ENCODE measurements at places on chromosomes 4 and X. TPM values are rescaled to one million over a fixed set of nuclear protein-coding genes. Genes with fewer than 3 reads are reported as not detected.

- peak; percentile 40 for DNase-seq
Measured at GRCh38 chr4:187302457-187303150, 578.9 kb upstream of the FAT1 start.

DNA sequence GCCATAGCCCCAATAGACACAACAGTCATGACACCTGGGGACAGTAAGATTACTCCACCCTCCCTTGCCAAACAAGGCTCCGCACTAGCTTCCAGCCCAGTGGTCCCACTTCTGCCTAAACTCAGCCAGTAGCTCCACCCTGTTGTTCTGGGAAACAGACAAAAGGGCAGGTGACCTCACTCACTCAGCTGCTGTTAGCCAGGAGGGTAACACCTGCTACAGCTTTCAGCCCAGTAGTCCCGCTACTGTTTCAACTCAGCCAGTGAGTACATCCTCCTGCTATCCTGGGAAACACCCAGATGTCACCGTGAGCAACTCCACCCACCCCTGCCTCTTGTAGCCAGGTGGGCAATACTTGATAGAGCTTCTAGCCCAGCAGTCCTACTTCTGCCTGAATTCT, 162.7 kb upstream of the CPXCR1 start:
- no peak for DNase-seq

DNA sequence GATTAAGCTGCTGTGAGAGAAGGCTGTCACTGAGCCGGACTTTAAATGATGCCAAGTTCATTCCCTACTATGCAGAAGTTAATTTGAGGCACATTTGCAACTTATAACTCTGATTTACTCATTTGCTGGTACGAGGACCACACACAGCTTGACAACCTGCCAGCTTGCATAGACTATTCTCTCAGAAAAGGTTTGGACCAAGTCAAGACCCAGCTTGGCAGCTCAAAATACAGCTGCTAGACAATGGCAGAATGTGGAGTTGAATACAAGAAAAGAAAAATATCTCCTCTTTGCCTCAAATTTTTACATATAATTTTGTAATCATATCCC, 338.9 kb downstream of the DHX15 start:
- DNase-seq, result no peak

GRCh38 chrX:107561468-107562215, 66.7 kb upstream of the PRPS1 start:
- no peak for DNase-seq

GRCh38 chr4:122668241-122668640, 47.4 kb upstream of the IL21 start:
- no peak for DNase-seq

DNA sequence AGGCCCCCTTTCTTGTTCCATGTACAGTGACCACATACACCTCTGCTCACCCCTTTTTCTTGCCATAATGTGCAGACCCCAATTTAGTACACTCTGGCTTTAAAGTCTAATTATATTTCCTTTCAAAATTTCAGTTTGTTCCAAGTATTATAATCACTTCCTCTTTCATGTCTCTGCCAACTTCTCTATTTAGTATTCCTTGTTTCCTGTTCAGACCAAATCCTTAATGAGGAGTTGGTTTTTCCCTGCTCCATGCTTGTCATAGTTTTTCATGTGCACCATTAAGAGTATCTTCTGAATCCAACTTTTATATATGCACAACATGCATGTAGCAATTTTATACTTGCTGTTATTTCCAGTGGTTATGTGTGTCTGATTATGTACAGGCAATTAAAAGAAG, 32.3 kb downstream of the USP53 start:
- no peak for DNase-seq

- DNase-seq, result peak; percentile 21
Measured at GRCh38 chr4:87375719-87376291, 15.2 kb downstream of the HSD17B11 start.

DNA sequence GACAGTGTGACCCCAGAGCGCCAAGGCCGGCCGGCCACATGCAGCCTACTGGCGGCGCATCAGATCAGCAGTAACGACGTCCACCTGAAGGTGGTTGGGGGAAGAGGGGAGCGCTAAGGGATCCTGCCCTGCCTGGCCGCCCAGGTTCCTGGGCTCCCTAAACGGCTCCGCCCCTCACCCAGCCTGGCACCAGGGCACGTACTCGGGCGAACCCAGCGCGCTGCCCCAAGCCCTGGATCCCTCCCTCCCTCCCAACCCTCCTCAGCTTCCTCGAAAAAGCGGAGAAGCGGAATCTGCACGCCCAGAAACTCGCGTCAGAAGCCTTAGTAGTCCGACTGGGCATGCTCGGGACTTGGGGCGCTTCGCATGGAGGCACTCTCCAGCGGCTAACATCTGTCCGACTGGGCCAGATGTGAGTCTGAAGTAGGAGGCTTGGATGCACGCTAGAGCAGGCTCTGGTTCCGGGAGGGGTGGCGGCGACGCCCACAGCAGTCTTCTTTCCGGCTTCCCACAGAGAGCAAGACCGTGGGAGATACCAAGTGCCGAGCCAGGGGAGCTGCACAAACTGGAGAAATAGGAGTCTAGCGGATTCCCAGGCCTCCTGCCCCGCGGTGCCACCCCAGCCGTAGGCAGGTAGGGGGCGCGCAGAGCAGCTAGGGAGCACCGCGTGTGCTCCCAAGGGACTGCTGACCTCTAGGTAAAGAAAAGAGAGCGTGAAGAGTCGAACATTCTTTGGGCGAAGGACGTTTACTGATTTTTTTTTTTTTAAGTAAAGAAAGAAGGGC, 114.3 kb upstream of the TEX13C start:
- peak; percentile 59 for DNase-seq

GRCh38 chr4:168711197-168712140, 214.6 kb downstream of the PALLD start:
- no peak for DNase-seq

GRCh38 chrX:69618803-69619202, 2.9 kb downstream of the EDA start:
- DNase-seq, result no peak

DNA sequence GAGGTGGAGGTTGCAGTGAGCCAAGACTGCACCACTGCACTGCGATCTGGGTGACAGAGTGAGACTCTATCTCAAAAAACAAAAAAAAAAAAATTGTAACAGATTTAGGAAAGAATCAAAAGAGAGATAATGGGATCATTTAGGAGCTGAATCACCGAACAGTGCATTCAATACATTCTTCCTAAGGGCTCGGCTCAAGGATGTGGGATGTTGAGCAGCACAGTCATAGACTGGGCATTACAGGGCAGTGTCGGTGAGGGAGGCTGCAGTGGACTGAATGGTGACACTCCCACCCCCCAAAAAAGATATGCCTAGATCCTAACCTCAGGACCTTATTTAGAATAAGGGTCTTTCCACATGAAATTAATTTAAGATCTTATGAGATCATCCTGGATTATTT, 70.0 kb downstream of the EVC2 start:
- no peak for DNase-seq

GRCh38 chr4:6788123-6788522, 5.6 kb downstream of the KIAA0232 start:
- no peak for DNase-seq

DNA sequence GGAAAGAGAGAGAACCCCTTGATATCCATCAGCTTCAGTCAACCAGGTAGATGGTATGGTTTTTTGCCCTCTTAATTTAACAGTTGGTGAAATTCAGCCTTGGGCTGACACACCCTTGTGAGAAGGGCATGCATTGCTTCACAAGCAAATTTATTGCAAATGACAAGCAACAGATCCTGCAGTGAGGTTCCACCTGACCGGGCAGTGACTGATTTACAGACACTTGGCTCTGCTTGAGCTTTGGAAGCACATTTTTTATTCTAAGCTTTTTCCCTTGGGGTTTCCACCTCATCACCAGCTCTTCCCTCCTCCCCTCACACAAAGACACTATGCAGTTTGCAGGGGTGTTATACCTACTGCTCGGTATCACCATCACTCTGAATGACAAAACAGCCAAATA, 28.3 kb upstream of the SERTM2 start:
- peak; percentile 46 for DNase-seq

DNA sequence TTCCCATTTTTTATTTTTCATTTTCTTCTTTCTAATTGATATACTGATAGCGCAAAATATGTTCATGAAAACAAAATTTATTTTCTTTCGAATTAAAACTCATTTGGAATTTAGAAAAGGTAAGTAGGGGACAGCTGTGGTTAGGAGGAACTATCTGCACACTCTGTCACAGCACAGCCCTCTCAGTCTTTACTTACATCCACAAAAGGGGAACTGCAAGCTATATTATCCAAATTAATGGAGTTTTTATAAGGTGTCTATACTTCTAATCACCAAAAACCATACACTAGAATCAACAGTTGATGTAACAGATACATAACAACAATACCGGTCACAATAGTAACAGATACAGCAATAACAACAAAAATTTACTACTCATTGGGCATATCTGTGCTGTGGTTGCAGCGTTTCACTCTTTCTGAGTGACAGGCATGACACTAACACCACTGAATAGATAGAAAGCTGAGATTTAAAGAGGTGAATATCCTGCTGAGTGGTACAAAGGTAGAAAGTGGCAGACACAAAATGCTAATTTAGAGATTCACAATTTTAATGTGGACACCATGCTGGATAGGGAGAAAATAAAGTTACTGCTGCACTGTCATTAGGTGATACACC, 160.7 kb downstream of the PPP3CA start:
- DNase-seq, result no peak

DNA sequence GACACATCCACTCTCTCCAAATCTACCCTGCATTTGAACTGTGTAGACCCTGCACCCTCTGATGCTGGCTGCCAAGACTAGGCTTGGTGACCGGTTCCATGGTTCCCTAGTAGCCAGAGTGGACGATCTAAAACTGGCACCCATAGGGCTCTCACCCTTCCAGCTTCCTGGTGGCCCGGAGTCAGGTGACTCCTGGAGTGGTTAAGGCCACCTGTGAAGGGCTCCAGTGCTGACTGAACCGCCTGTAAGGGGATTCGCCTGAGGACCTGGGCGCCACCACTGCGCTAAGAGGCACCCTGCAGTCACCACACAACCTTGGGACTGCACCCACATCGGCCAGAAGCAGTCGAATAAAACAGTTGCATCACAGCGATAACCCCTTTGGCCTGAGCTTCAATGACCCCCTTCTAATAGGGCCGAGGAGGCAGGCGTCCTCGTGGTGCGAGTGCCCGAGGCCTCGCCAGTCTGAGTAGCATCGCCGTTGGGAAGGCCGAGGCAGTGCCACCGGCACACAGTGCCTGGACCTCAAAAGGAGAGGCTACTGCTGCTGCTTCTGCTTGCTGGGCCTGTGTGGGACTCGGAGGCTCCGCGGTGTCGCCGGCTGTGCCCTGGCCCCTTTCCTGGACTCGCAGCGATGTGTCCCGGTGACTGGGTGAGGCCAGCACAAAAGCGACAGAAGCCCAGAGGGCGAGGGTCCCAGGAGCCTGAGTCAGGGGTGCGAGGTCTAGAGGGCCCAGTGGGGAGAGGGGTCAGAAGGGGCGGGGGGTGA, 6.5 kb downstream of the HMX1 start:
- no peak for DNase-seq

GRCh38 chrX:149510386-149510785, 5.3 kb upstream of the IDS start:
- no peak for DNase-seq

- no peak for DNase-seq
Measured at GRCh38 chr4:146134761-146135445, 40.6 kb upstream of the LSM6 start.

- no peak for DNase-seq
Measured at GRCh38 chrX:97400492-97400891, 516.8 kb downstream of the RPA4 start.

DNA sequence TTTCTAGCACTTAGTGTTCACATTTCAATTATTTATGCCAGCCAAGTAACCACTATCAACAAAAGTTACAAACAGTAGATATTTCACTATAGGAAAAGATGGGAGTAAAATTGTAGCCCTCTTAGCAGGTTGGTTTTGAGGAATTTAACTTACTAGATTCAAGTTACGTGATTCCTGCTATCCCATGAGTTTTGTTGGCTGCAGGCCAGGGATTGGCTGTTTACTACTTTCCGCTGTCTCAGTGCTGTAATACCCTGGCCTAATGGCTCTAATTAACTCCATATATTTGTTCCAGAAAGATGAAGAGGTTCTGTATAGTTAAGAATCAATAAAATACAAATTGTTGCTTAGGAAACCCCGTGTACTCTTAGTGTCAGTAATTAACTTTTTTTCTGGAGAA, 55.5 kb upstream of the MAGED1 start:
- peak; percentile 38 for DNase-seq

DNA sequence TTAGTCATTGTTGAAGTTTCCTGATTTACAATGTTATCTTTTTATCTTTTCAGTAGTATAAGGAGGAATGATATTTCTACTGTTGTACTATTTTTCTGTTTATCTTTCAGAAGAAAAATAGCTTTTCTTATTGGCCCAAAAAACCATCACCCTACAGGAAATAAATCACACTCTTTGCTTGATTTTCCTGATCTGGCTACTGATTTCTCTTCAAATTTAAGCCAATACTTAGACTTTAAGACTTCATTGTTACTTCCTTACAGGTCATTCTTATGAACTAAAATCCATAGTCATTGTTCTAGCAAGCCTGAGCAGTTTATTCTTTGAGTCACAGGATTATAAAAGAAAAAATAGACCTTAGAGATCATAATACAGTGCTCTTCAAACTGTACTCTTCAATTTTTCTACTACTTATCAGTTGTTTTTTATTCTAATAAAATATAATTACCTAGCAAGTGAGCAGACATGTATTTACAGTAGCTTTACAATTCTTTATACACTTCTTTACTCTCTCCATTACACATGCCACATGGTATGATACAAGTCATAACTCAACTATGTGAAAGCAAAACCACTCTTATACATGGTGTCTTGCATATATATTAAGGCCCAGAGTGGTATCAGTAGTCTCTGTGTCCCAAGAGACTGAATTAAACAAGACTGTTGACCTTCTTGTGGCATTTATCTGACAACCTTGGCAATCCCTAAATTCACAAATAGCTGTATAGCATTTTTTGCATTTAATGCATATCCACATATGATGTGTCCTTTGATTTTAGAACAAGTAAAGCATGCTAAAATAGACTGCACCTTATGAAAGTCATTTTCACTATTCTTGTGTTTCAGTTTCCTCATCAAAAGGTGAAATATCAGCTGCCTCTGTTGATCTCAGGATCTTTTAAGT, 47.9 kb downstream of the TET2 start:
- no peak for DNase-seq

- no peak for DNase-seq
Measured at GRCh38 chr4:186651624-186652023, 72.0 kb downstream of the FAT1 start.

- no peak for DNase-seq
Measured at GRCh38 chr4:8609824-8610350, 17.3 kb downstream of the CPZ start.

CENPE gene
- polyA plus RNA-seq, result 20.6 TPM

PUDP gene
- 20.5 TPM for polyA plus RNA-seq

ASB12 gene
- 0.53 TPM for polyA plus RNA-seq

MMGT1 gene
- 30.7 TPM for polyA plus RNA-seq

KLHL34 gene
- 0.07 TPM for polyA plus RNA-seq

TEX13A gene
- polyA plus RNA-seq, result not detected

RBMX gene
- 553 TPM for polyA plus RNA-seq

PAGE1 gene
- polyA plus RNA-seq, result not detected

GAGE12E gene
- not detected for polyA plus RNA-seq

MSANTD1 gene
- 0.88 TPM for polyA plus RNA-seq

SPACA5 gene
- 0.58 TPM for polyA plus RNA-seq

SATL1 gene
- polyA plus RNA-seq, result 0.57 TPM

RPS6KA6 gene
- 23.2 TPM for polyA plus RNA-seq

UBL4A gene
- polyA plus RNA-seq, result 24.5 TPM

ARAP2 gene
- polyA plus RNA-seq, result 8.7 TPM

GLRA3 gene
- not detected for polyA plus RNA-seq

DDIT4L gene
- polyA plus RNA-seq, result 2.5 TPM

PRR32 gene
- polyA plus RNA-seq, result not detected

ANXA10 gene
- polyA plus RNA-seq, result 0.10 TPM
